ENCODE measurements at places on chromosomes 1 and 21. TPM values are rescaled to one million over a fixed set of nuclear protein-coding genes. Genes with fewer than 3 reads are reported as not detected.

DNA sequence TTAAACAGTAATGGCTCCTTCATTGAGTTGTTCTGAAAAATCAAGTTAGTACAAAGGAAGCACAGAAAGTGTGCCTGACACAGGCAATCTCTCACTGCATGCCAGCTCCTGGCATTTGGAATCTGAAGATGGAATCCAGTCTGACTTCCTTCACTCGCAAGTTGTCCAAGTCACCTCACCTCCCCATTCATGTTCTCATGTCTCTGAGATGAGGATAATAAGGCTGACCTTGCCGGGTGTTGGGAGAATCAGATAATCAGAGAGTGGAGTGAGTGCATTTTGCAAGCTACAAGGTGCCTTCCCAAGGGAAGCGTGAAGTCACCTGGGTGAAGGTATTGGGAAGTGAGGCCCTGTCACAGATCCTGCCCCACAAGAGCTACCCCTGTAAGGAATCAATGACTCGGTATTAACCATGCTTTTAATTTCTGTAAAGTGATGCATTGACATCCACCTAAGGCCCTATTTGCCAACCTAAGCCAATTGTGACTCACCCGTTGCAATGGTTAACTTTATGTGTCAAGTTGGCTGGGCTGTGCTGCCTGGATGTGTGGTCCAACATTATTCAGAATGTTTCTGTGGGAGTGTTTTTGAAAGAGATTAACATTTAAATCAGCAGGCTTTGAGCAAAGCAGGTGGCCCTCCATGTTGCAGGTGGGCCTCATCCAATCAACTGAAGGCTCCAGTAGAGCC is 62.5 kb upstream of the TARBP1 start:
- no peaks in the 10 kb centered on the region for H3K27me3 ChIP-seq
- H3K27ac ChIP-seq, result no peak overlapping the region
- H3K4me3 ChIP-seq, result no peak overlapping the region
- no peaks in the 10 kb centered on the region for H3K36me3 ChIP-seq

DNA sequence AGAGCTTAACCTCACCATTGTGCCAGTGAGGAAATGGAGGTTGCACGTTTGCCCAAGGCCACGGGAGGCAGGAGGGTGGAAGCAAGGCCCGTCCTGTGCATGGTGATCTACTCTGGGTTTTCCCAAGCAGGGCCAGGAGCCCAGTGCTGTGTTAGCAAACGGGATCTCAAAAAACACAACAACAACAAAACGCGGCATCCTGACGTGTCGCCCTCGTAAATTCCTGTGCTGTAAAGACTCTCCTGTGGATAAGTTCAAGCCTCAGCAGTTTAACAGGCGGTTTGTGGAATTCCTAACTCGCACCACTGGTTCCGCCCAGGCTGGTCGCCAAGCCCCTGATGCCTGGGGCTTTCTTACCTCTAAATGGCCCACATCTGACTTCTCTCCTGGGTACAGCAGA is 39.1 kb downstream of the TFF3 start:
- H3K4me1 ChIP-seq, result no peaks in the 10 kb centered on the region
- H3K36me3 ChIP-seq, result no peaks in the 10 kb centered on the region
- DNase-seq, result no peak
- H3K4me3 ChIP-seq, result no peak overlapping the region
- no peaks in the 10 kb centered on the region for H3K27me3 ChIP-seq

TINAGL1 gene
- polyA plus RNA-seq, result 37.7 TPM

DNA sequence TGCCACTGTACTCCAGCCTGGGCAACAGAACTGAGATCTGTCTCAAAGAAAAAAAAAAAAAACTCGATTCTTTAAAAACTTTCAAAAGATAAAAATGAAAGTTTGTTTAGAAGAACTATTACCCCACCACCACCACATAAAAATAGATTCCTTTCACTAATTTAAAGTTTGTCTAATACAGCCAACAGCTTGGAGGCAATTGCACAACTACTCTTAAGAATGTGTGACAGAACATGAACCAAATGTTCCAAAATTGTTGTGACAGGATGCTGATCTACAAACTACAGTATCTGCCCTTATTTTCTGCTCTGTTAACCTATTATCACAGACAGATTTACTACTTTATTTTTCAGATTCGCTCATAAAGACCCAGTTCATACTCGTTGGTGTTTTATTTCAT is 5.5 kb upstream of the TGFBR3 start:
- no peak overlapping the region for H3K4me3 ChIP-seq
- no peaks in the 10 kb centered on the region for H3K36me3 ChIP-seq
- H3K27me3 ChIP-seq, result peaks cover 3% of the 10 kb centered on the region
- no peak overlapping the region for H3K27ac ChIP-seq
- no peak for DNase-seq
- no peaks in the 10 kb centered on the region for H3K4me1 ChIP-seq

CHIA gene
- not detected for polyA plus RNA-seq

- H3K36me3 ChIP-seq, result no peaks in the 10 kb centered on the region
- no peaks in the 10 kb centered on the region for H3K4me1 ChIP-seq
- DNase-seq, result no peak
- no peak overlapping the region for H3K4me3 ChIP-seq
Observed at GRCh38 chr1:14522926-14523241, 75.6 kb upstream of the KAZN start.

DNM3 gene
- polyA plus RNA-seq, result 2.2 TPM

GRCh38 chr1:41452704-41453290 is 31.7 kb downstream of the EDN2 start:
- no peaks in the 10 kb centered on the region for H3K36me3 ChIP-seq
- H3K27me3 ChIP-seq, result no peaks in the 10 kb centered on the region
- peak; percentile 58 for DNase-seq
- no peak overlapping the region for H3K27ac ChIP-seq
- no peak overlapping the region for H3K4me3 ChIP-seq

TSPAN1 gene
- 17.8 TPM for polyA plus RNA-seq

DNA sequence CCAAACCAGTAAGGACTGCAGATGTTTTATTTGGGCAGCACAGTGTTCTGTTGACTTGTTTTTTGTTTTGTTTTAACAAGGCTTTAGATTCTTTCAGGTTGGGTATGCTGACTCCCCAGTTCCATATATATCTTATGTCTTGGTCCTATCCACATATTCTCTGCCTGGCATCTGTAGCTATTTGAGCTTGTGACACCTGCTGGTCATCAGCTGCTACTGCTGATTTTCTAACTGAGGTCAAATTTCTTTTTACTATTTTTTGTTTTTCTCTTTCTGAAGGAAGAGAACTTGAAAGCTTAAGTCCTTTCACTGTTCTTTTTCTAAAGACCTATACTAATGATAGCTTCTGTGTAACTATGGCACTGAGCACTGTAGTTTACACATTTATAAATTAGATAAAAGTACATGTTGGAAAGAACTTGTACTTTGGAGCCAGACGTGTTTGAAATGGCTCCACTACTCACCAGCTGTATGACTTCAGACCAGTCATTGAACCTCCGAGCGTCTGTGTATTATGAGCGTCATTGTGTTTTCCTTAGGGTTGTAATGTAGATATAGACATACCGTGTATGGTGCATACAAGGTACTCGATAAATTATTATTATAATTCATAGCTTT is 109.4 kb downstream of the NRDC start:
- peaks cover 13% of the 10 kb centered on the region for H3K4me1 ChIP-seq
- H3K27ac ChIP-seq, result peak overlapping the region; percentile 70
- H3K27me3 ChIP-seq, result no peaks in the 10 kb centered on the region
- H3K4me3 ChIP-seq, result no peak overlapping the region

All from large intestine (tissue), 12 donors.